ENCODE measurements at places on chromosomes 6 and 20.

- DNase-seq = no peak
Observed at GRCh38 chr6:35602133-35602946, 86.4 kb downstream of the FKBP5 start.

DNA sequence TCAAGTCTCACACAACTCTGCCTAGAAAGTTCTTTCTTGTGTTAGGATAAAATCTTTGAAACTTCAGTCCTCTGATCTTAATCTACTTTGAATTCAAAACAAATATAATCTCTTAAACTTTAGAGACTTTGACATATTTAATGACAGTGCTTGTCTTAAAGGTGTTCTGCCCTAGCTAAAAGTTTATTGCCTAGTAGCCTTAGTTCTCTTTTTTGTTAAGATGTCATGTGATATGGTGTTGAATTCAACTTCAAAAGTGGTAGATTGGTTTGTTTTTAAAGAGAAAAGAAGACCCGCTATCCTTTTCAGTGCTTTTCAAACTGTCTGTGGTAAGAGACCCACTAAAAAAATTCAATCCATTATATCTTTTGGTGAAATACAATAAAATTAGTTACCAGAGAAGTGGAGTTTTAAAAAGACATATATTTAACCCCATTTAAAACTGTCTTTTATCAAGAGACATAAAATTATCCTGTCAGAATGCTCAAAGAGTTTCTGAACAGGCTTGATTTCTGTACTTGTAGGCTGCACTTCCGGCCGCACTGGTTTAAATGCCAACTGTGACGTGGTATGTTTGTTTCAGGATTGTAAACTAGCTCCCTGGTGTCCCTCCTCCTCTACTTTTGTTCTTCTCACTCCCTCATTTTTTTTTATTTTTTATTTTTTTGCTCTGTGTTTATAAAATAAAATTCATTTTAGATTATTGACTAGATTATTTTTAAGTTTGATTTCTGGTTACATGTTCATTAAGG lies 76.5 kb downstream of the QKI start:
- peak; percentile 44 for DNase-seq

DNA sequence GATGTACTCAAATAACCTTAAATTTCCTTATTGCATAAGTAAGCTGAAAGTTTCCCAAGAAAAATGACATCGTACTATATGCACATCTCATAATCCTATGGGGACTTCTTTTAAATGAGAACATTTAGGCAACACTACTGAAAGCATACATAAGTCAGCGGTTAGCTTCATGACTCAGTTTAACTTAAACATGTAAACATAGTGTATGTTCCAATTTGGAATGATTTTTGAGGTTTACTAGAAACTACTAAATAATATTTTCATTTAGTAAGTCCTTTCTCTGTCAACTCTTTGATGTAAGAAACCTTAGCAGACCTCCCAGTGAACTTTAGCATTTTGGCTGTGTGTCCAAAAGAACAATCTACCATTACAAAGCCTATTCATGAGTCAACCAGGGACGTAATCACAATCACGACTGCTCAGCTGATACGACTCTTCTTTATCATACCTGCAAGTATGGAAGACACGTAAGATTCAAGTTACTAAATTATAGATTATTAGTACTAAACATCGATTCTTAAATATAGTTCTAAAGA lies 19.3 kb downstream of the HIVEP2 start:
- DNase-seq = no peak

DNA sequence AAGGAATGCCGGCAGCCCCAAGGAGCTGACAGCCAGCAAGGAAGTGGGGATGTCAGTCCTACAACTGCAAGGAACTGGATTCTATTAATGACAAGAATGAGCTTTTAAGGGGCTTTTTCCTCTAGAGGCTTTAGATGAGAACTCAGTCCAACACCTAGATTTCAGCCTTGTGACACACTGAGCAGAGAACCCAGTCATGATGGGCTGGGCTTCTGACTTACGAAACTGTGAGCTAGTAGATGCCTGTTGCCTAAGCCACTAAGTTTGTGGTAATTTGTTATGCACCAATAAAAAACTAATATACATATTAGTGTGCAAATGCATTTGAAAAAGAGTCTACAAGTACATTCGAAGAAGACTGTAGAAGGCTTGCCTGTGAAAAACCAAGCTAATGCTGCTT lies 263.3 kb downstream of the SOX4 start:
- no peak for DNase-seq

- no peak for DNase-seq
Observed at GRCh38 chr20:31890646-31891045, 20.2 kb downstream of the TTLL9 start.

GRCh38 chr6:34231566-34232336 lies 4.9 kb upstream of the HMGA1 start:
- DNase-seq = no peak

DNA sequence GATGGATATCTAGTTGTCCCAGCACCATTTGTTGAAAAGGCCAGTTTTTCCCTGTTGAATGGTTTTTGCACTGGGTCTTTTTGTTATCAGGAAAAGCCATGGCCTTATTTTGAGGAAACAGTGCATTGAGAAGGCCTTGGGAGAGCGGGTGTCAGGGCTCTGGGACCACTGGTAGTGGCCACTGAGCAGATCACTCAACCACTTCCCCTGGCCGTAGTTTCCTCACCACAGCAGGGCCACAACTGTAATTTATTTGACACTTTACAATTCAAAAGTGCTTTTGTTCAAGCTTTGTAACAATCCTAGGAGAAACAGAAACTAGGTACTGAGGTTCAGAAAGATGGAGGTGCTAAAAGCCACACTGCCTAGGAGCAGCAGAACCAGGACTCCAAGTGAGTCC lies 281.8 kb downstream of the GMDS start:
- no peak for DNase-seq

- no peak for DNase-seq
Observed at GRCh38 chr6:169266746-169267591, 13.3 kb upstream of the THBS2 start.

GRCh38 chr20:18388860-18389259 lies 78.0 kb downstream of the DZANK1 start:
- no peak for DNase-seq
